Right cardiac atrium (tissue), 5 donors: ENCODE measurements at places on chromosomes 2 and 18.

- peak; percentile 74 for DNase-seq
Observed at GRCh38 chr2:240579771-240580614, 6.5 kb upstream of the CAPN10 start.

DNA sequence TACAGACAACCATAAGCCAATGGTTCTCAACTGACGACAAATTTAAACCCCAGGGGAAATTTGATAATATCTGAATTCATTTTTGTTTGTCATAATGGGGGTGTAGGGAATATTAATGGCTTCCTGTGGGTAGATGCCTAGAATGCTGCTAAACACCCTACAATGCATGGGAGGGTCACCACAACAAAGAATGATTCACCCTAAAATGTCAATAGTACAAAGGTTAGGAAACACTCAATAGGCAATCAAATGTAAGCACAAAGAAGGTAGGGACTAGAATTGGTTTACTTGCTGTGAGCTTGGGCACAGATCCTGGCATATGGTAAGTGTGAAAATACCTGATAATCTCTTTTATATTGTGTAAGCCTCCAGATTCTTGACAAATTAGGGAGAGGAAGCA, 20.1 kb upstream of the FANCL start:
- no peak for DNase-seq

DNA sequence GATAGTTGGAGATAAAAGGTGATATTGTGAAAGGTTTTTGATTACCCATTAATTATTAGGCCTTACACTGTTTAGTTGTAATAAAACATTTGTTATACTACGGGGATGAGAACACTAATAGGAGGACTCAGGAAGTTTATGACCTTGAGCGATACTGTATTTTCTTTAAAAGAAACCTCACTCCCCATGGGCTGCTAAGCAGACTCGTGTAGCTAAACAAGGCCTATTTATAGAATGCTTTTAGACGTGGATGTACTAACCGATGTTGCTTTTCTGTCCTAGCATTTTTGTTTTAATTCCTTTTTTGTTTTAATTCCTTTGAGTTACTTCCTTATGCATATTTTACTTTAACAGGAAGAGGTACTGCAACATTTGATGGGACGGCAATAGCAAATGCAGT, 22.9 kb downstream of the MSH6 start:
- DNase-seq: no peak

DNA sequence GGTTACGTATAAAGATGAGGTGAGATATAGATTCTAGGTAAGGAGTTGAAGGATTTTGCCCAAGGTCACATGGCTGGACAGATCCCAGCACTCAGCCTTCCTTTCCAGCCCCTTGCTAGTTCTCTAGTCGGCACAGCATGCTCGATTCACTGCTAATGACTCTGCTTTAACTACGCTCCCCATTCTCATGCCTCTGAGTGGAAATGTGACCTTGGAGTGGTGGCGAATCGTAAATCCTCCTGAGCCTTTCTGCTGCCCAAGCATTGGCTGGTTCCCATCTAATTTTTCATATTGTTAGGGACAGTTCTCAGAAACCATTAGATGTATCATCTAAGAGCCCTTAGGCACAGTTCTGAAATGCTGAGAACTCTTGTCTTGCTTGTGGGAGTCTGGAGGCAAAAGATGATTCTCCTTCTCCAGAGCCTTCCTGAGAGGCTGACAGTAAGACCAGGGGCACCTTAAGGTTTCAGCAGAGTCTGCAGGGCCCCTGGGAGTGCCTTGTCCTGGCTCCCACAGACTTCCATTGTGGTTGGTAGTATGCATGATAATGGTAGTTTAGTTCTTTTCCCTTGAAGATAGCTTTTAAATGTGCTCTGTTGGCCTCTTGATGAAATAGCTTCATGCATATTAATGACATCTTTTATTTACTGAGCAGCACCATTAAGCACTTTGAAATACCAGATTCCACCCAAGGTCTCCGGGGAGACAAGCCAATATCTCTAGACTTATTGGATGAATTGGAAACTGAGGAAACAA, 377.8 kb upstream of the SLC14A2 start:
- no peak for DNase-seq

DNA sequence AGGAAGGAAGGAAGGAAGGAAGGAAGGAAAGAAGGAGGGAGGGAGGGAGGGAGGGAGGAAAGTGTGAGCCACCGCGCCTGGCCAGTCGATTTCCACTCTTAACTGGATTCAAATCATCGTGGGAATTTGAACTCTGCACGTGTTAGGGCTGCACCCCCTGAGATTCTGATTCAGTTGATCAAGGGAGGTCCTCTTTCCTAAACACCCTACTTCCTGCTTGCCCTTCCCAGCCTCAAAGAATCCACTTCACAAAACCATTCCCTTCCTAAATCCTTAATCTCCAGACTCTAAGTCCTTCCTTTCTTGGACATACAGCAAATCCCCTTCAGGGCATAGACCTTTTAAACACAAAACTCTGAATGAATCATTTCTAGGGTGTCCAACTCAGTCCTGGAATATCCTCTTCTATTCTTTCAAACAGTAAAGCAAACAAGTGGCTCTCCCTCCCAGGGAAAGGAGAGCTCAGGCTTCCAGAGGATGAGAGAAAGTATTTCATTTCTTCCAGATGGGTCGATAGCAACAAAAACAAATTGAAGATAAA, 68.2 kb upstream of the MBOAT2 start:
- DNase-seq: no peak

DNA sequence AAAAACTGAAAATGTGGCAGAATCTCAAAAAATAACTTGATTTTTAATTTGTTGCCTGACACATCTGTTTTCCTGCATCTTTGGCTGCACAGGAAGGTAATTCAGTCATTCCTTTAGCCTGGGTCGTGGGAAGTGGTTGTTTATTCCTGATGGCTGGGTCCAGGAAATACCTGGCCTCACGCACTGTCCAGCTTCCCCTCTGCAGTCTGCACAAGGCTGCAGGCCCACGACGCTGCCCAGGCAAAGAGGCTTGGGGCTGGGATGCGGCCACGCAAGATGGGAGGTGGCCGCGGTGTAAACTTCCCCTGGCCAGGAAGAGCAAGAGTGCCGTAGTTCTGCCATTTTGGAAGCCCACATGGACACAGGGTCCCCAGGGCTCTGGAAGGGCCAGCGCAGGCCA, 28.2 kb downstream of the TSHZ1 start:
- DNase-seq: no peak

GRCh38 chr2:30789670-30790210, 17.5 kb downstream of the CAPN13 start:
- no peak for DNase-seq

GRCh38 chr2:134217924-134218323, 35.9 kb upstream of the MGAT5 start:
- no peak for DNase-seq

DNA sequence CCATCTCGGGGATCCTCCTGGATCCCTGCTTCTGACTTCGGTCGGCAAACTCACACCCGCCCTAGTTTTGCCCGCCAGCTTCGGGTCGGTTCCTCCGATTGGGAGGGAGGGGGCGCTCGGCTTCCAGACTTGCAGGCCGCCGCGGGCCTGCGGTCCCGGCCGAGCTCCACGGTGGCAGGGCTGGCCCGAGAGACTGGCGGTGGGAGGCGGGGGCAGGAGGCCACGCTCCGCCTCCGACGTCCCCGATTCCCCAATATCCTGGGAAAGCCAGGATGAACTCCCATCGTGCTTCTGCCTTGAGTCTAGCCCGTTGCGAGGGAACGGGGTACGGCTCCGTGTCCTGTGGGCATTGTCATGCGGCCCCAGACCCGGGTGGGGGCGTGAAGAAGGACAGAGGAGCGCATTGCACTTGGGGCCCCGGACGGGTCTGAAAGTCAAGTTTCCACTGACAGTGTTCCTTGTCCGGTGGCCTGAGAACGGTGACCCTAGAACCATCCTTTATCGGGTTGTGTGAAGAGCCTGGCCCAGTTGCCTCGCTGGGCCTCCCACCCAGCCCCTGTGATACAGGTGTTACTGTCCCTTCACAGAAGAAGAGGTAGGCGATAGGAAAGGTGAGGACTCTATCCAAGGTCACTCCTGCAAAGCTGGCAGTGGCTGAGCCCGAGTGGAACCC, 2.4 kb upstream of the INHBB start:
- DNase-seq: peak; percentile 87

DNA sequence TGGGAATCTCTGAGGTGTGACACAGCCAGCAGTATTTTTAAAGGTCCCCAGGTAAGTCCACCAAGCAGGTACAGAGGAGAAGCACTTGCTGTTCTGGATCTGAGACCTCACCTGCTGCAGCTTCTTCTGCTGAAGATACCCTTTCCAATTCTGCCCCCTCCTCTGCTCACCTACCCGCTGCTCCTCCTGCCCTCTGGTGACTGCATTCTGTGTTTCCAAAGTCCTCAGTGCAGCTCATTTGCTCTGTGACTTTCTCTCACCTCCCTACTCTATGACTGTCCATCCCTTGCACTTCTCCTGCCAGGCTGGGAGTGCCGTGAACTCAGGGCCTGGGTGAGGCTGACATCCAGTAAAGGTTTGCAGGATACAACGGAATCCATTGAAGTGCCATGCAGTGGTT, 205.2 kb upstream of the LYPD1 start:
- DNase-seq: no peak

GRCh38 chr2:152657043-152657442, 60.2 kb downstream of the PRPF40A start:
- DNase-seq: no peak

DNA sequence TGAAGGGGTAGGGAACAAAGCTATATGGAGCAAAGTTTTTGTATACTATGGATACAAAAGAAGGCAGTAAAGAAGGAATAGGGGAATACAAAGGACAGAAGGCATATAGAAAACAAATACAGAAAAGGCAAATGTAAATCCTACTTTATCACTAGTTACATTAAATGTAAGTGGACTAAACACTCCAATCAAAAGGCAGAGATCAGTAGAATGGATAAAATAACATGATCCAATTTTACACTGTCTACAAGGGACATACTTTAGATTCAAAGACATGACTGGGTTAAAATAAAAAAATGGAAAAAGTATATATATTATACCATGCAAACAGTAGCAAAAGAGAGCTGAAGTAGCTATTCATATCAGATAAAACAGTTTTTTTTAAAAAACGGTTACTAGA, 215.0 kb downstream of the PDE11A start:
- DNase-seq: no peak

DNA sequence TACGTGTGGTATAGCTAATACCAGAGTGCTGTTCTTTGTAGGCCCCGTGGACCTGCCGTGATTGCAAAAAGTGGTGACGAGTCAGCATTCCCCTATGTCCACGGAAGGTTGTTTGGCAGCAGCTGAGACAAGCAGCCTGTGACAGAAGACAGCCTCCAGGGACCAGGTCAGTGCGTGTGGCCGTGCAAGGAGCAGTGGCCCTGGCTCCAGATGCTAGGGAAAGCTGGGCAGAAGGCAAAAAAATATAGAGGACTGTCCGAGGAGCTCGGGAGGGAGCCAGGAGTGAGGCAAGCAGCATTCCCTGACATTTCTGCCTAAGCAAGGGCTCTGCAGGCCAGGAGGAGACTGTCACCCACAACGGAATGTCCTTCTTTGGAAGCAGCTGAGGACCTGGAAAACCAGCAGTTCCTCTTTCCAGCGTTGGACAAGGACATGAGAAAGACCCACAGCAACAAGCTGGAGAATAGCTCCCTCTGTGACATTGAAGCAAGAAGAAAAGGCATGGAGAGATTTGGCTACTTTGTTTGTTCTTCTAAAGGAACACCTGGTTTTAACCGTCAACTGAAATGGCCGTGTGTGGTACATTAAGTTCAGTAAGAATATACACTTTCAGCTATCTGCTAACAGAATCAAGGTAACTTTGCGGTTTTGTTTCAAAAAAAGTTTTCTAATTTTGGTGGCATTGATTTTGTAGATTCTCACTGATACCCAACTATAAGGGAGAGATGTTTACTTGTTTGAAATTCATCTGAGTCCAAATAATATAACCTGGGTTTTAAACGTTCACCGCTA, 58.3 kb downstream of the NPAS2 start:
- DNase-seq: peak; percentile 66

GRCh38 chr2:57884281-57884680, 162.3 kb upstream of the VRK2 start:
- no peak for DNase-seq

- DNase-seq: no peak
Observed at GRCh38 chr2:42999391-42999841, 207.0 kb upstream of the HAAO start.

DNA sequence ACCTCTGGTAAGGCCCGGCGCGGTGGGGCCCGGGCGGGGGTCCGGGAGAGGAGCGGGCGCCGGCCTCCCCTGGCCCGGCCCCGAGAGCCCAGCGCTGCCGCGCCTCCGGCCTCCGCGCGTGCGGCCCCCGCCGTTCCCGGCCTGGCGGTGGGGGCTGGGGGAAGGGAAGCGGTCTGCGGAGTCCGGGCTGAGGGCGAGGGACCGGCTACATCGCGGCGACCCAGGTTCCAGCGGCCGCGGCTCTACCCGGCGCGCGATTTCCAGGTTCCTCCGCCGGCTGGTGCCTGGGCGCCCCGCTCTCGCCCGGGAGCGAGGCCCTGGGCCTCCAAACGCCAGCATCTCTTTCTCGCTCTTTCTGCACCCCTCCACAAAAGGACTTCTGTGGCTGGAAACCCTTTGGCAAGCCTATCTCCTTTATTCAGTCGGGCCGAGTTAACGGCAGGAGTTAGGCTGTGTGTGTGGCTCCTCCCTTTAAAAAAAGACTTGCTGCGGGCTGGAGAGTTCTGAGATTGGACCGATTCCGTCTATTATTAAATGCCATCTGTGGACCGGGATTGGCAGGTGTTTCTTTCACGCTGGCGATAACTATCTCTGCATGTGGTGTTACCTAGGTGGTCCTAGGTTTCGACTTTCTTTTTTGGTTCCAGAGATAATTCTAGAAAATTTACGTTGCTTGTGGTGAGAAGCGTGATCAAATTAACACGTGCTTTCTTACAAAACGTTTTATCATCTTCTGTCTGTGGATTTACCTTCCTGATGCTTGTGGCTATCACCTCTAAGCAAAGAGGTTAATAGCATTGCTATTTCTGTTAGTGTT, 592 bp downstream of the ME2 start:
- DNase-seq: peak; percentile 46

- peak; percentile 61 for DNase-seq
Observed at GRCh38 chr2:95383635-95384027, 18.9 kb upstream of the FAHD2A start.

- no peak for DNase-seq
Observed at GRCh38 chr2:120559401-120559800, 176.3 kb upstream of the GLI2 start.

- DNase-seq: no peak
Observed at GRCh38 chr18:8504880-8505435, 104.3 kb upstream of the RAB12 start.

DNA sequence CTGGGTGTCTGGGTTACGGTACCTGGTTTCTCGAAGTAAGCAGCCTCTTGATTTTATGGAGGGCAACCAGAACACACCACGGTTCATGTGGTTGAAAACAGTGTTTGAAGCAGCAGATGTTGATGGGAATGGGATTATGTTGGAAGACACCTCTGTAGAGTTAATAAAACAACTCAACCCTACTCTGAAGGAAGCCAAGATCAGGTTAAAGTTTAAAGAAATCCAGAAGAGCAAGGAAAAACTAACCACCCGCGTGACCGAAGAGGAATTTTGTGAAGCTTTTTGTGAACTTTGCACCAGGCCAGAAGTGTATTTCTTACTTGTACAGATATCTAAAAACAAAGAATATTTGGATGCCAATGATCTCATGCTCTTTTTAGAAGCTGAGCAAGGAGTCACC, 279.8 kb downstream of the PLCL1 start:
- DNase-seq: no peak

- DNase-seq: no peak
Observed at GRCh38 chr18:46035696-46036680, 36.1 kb downstream of the PSTPIP2 start.
